ENCODE measurements at places on chromosomes 12 and 14.
A peak's percentile ranks its signal among the peaks of the same experiment; 100 is the strongest.

DNA sequence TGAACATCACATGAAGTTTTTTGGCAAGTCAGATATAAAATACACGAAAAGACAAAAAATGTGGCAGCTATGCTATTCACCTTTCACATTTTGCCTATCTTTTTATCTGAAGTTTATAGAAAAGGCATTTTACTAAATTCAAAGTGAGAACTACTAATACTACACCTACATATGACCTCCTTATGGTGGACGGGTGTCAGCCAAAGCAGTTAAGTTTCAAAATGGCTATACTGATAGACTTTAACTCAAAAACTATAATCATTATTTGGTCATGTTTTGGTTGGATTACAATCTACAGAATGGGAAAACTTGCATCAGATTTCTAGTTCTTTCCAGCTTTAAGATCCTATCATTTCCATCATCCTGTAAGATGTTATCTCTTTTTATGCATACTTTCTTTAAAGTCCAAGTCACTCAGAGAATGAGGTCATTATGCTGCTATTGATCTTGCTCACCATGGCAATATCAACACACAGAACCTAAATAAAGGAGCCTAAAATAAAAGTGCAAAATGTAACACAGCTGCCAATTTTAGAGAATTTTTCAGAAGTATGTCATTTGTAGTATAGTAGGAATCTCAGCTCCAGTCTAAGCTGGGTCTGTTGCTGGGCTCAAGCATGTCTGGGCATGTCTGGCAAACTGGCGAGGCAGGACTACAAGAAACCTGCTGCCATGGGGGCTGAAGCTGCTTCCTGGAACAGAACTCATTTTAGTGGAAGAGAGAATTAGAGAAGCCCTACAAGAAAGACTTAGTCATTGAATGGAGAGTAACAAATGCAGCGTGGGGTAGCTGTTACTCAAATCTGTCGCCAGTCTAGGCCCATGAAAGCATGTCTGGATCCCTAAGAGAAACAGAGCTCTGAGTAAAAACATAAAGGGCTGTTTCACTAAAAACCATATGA, 7.6 kb upstream of the AEBP2 start:
- DNase-seq, result no peak

- DNase-seq, result no peak
These were observed 160.6 kb upstream of the SYT1 start for GRCh38 chr12:78703820-78704525.

DNA sequence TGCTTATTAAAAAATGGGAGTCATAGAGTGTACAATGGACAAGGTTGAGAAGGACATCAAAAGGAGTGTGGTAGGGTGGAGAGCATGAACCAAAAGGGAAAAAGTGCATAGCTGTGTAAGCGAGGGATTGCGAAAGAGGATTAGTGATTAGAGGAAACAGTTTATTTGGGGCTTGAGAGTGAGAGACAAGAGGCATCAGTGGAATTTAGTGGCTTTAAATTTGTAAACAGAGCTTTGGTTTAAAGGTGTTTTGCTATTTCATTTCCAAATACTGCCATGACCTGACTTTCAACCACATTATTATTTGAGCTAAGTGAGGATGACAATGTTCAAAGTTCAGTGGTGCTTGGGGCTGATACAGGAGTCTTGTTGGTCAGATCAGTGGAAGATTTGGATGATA, 53.4 kb downstream of the SLC16A7 start:
- no peak for DNase-seq

GRCh38 chr12:99493197-99493596, 154.4 kb upstream of the GARIN6 start:
- no peak for DNase-seq

GRCh38 chr12:19988459-19988873, 379.9 kb upstream of the PDE3A start:
- no peak for DNase-seq

DNA sequence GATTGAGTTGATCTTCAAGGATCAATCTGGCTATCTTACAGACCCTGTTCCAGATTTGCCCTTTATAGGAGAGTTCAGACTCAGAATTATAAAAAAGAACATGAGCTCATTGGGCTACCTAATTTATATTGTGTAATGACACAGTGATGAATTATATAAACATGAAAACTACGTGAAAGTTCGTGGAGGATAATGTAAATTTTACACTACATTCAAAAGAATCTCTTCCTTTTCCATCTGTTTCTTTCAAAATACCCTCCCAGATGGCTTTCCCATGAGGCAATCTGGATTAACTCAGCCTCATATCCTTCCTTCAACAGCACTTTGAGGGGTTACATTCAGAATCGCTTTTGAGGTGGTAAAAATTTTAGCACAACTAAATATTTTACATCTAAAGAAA, 129.3 kb downstream of the HMGA2 start:
- no peak for DNase-seq

- peak; percentile 31 for DNase-seq
These were observed at the start of gene ZC2HC1C for GRCh38 chr14:75069121-75069810. ZC2HC1C (plus strand) TSS chr14:75069641; CDS start chr14:75070574, 933 bp downstream.

DNA sequence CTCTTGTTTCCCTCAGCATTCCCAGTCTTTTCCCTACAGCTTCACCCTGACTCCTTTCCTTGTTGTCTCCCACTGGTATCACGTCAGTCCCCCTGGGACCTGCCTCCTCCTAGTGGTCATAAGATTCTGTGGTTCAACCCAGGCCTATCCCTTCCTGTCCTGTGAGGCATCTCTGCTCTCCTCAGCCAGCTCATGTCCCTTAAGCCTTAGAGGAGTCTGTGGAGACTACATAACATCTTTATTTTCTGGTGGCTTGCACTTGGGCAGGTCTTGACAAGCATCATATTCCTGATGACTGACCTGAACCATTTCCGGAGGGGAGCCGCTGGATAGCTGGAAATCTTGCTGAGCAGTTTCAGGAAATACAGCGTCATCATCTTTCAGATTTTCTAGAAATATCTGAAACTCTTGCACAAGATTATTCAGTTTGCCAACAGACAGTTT, 688 bp downstream of the C12orf71 start:
- DNase-seq, result no peak
